Type B pancreatic cell (in vitro differentiated cells): ENCODE measurements at places on chromosomes 2 and 18. TPM values are rescaled to one million over a fixed set of nuclear protein-coding genes. Genes with fewer than 3 reads are reported as not detected.

KCNS3 gene
- 5.3 and 10.3 TPM in 2 replicates for total RNA-seq

SLC9A2 gene
- 6.3 and 10.0 TPM in 2 replicates for total RNA-seq

HOXD13 gene
- 0.31 and 0.43 TPM in 2 replicates for total RNA-seq

FOSL2 gene
- total RNA-seq, result 42.1 and 100 TPM in 2 replicates

ATP8B1 gene
- 21.7 and 52.9 TPM in 2 replicates for total RNA-seq

SPR gene
- 12.4 and 16.0 TPM in 2 replicates for total RNA-seq

GAL3ST2 gene
- 0.19 and 0.29 TPM in 2 replicates for total RNA-seq

SPHKAP gene
- 0.51 TPM in 1 of 2 replicates, not detected in the other for total RNA-seq

DNAJC5G gene
- total RNA-seq, result not detected in 2 replicates

KIF1A gene
- total RNA-seq, result 78.4 and 112 TPM in 2 replicates

HOXD12 gene
- total RNA-seq, result not detected in 2 replicates

SLC19A3 gene
- 6.4 and 20.5 TPM in 2 replicates for total RNA-seq

PSMA8 gene
- 0.14 TPM in 1 of 2 replicates, not detected in the other for total RNA-seq

DQX1 gene
- total RNA-seq, result 1.4 and 3.2 TPM in 2 replicates

TAF1B gene
- total RNA-seq, result 26.3 and 34.1 TPM in 2 replicates

GPR35 gene
- 3.6 and 3.9 TPM in 2 replicates for total RNA-seq

GYPC gene
- 13.3 and 45.5 TPM in 2 replicates for total RNA-seq

PLA2R1 gene
- total RNA-seq, result 3.0 and 3.6 TPM in 2 replicates

CDKL4 gene
- total RNA-seq, result 0.57 and 1.8 TPM in 2 replicates

HOXD11 gene
- 0.21 and 1.1 TPM in 2 replicates for total RNA-seq

DPYSL5 gene
- 8.5 and 51.1 TPM in 2 replicates for total RNA-seq

GCG gene
- total RNA-seq, result 4,376 and 4,649 TPM in 2 replicates

CACNB4 gene
- total RNA-seq, result 0.38 and 5.6 TPM in 2 replicates

GREB1 gene
- 7.5 and 50.5 TPM in 2 replicates for total RNA-seq

TBR1 gene
- 1.1 TPM in 1 of 2 replicates, not detected in the other for total RNA-seq

SAG gene
- total RNA-seq, result 0.43 TPM in 1 of 2 replicates, not detected in the other

MDH1B gene
- 0.64 and 4.7 TPM in 2 replicates for total RNA-seq

OSBPL6 gene
- 2.9 and 6.9 TPM in 2 replicates for total RNA-seq
